ENCODE measurements at places on chromosomes 6 and 20. TPM values are rescaled to one million over a fixed set of nuclear protein-coding genes. Genes with fewer than 3 reads are reported as not detected.

ADGRF5 gene
- 23.8 TPM for total RNA-seq

PRL gene
- 0.36 TPM for total RNA-seq

ZNF311 gene
- 2.1 TPM for total RNA-seq

RCAN2 gene
- total RNA-seq: 14.8 TPM

ARMH2 gene
- not detected for total RNA-seq

DNMT3B gene
- total RNA-seq: 2.1 TPM

OPRM1 gene
- not detected for total RNA-seq

MOCS1 gene
- 37.3 TPM for total RNA-seq

TGM3 gene
- not detected for total RNA-seq

DLK2 gene
- 0.45 TPM for total RNA-seq

OPN5 gene
- not detected for total RNA-seq

GABRR1 gene
- total RNA-seq: 0.27 TPM

SGK2 gene
- 7.7 TPM for total RNA-seq

PROCR gene
- total RNA-seq: 24.0 TPM
